AG08396 (cell line): ENCODE measurements at places on chromosomes 7 and 10.

DNA sequence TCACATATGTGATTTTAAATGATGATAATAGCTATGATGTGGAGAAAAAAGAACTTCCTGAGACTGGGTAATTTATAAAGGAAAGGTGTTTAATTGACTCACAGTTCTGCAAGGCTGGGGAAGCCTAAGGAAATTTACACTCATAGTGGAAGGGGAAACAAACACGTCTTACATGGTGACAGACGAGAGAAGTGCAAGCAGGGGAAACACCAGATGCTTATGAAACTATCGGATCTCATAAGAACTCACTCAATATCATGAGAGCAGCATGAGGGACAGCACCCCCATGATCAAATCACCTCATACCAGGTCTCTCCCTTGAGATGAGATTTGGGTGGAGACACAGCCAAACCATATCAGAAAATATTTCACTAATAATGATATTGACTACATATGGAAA, 4.1 kb upstream of the LIPN start:
- DNase-seq = no peak

GRCh38 chr10:43402880-43403452, 6.0 kb downstream of the HNRNPF start:
- no peak for DNase-seq

- no peak for DNase-seq
Measured at GRCh38 chr10:32661346-32661745, 215.4 kb downstream of the CCDC7 start.

DNA sequence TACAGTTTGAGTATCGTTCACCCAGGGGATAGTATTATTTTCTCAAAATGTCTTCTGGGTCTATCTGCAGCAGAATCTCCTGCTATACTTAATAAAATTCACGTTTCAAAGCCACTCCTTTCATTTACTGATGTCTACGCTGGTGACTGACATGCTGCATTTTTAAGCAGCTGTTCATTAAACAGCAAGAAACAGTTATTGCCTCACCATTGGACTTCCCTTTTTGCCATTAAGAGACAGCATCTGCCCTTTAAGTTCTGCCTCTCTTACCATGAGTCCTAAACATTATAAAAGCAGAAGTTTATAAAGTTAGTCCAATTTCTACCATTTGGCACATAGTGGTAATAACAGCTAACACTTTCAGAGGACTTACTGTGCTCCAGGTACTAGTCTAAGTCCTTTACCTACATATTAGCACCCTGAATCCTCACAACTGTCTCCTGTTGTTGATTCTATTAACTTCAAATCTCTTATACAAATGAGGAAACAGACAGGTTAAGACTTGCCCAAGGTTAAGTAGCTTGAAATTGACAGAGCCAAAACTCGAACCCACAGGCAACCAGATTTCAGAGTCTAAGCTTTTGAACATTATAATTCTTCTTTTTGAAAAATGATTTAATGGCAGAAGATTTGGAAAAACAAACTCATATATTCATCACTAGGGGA, 169.5 kb downstream of the SNX13 start:
- DNase-seq = no peak

- DNase-seq = no peak
Measured at GRCh38 chr10:71660313-71660712, 59.3 kb downstream of the C10orf105 start.

- DNase-seq = no peak
Measured at GRCh38 chr10:44760513-44760912, 150.6 kb upstream of the TMEM72 start.

GRCh38 chr7:30184791-30185487, 50.2 kb downstream of the MTURN start:
- no peak for DNase-seq
